ENCODE measurements at places on chromosomes 1 and 21.

- DNase-seq, result no peak
These were observed 27.3 kb downstream of the F11R start for GRCh38 chr1:160993544-160994193.

- DNase-seq, result no peak
These were observed 13.5 kb downstream of the STPG1 start for GRCh38 chr1:24400065-24400464.

DNA sequence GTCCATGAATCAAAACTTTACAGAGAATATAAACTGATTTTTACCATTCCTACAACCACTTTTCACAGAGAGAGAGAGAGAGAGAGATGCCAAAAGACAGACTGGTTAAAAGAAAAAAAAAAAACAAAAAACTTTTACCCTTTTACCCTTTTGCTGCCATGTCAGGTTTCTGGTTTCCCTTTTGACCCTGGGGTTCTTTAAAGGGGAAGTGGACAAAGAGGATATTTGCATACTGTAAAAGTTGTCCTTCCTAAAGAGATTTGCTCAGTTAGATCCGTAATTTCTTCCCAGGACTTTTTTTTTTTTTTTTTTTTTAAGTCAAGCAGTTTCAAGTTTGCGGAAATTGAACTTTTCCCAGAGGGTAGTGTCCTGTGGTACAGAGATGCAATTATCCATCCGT lies 287.8 kb upstream of the RGS18 start:
- DNase-seq, result no peak

DNA sequence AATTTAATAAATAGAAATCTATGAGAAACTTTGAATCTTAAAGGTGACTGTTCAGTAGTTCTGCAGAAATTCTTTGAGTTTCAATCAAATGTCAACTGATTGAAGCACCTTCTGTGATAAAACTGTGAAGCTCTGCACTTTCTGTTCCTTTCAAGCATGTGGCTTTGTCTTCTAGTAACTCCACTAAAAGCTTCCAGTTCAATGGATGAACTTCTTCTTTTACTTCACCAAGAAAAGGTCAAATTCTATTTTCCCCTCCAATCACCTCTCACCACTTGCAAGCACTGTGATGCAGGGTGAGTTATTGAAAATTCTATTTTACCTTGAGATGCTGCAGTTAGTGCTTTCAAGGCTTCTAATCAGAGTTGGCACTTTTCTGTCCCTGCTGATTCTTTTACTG lies 515.3 kb upstream of the B3GALT2 start:
- no peak for DNase-seq

- no peak for DNase-seq
These were observed 168.1 kb downstream of the PLA2G4A start for GRCh38 chr1:186996816-186997215.

- no peak for DNase-seq
These were observed 32.3 kb upstream of the RALGPS2 start for GRCh38 chr1:178692564-178693327.

DNA sequence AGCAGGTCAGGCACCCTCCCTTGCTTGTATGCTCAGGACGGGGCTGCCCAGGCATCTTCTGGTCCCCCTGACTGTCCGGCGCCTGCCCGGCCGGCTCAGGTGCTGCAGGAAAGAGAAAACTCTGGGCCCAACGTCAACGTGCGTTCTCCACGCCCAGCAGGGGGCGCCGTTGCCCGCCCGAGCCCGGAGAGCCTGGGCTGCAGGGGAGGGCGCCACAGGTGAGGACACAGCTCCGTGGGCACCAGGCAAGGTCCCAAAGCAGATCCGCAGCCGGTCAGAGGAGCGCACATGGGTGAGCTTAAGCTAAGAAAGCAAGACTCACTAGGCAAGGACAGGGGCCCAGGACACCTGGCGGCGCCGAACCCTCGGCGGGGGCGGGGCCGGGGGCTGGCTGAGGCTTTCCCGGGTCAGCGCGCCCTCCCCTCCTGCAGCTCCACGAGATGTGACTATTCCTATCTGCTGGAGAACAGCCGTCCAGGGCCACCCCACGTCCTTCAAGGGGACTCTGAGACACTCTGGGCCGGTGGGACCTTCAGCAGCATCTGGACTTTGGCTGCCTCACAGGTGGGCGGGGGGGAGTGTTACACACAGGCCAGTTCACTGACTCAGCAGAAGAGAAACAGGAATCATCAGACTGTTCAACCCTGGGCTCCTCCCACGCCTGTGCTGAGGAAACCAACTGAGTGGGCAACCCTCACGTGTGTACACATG lies 29.3 kb downstream of the KRTAP10-1 start:
- no peak for DNase-seq

GRCh38 chr1:198491596-198491995 lies 48.9 kb downstream of the ATP6V1G3 start:
- DNase-seq, result no peak

- no peak for DNase-seq
These were observed 161.4 kb upstream of the CAMK1G start for GRCh38 chr1:209421978-209422680.

DNA sequence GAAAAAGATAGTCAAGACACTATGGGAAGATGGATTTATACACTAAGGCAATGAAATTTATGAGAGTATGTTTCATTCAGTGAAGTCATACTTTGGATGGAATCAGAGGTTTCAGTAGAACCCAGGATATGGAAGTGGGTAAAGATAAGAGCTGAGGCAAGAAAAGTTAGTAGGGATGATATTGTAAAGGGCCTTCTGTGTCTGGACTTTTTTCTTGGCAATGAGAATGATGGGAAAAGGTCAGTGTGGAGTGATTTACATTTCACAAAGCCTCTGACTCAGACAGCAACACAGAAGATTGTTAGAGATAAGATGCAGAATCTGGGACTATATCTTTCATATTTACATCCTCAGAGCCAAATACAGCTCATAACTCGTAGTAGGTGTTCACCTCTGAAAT lies 32.1 kb downstream of the SH3BGR start:
- DNase-seq, result no peak

DNA sequence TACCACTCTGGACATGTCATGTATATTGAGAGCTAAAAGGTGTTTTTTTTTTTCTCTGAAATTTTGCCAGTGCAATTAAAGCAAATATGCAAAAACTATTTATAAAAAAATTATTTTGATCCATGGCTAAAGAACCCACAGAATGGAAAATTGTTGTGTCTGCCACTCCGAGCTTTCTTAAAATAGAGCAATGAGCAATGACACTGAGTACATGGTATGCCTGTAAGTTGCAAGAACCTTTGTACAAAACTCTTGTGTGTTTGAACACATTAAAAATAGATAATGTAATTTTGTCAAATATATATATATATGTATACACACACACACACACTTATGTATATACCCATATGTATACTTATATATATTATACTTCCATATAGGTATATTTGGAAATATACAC lies 1530.9 kb upstream of the B3GALT2 start:
- no peak for DNase-seq

GRCh38 chr1:28560886-28561285 lies 8.0 kb downstream of the TRNAU1AP start:
- DNase-seq, result no peak

DNA sequence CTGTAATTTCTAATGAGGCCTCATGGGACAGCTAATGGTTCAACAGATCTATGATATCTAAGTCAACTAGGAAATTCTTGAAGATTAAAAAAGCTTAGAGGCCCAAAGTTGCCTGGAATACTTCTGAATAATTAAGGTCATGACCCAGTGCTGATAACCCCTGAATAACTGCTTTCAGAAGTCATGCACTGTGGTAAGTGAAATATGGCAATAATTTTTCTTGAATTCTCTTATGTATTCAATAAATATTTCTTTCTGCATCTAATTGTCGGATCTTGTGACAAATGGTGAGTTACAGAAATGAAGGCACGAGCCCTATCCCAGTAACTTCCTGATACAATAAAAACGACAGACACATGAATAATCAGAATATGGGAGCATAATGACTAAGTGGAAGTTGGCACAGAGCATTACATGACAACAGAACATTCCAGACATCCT lies 219.3 kb upstream of the GREM2 start:
- DNase-seq, result no peak

GRCh38 chr1:25145775-25146393 lies 86.4 kb downstream of the SYF2 start:
- no peak for DNase-seq

DNA sequence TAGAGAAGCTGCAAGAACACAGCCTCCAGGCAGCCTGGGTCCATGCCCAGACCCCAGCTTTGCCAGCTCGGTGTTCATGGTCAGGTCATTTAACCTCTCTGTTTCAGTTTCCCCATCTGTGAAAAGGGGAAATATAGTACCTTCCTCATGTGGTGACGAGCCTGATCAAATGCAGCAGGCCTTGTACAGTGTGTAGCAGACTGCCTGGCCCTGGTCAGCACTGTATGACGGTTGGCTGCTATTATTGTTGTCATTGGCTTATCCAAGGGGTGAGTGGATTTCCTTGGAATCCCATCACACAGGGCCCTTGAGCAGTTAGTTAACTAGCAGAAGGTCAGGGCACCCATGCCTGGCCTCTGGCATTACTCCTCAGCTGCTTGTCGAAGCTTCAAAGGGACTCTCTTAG lies 6.6 kb upstream of the TMEM51 start:
- DNase-seq, result no peak

DNA sequence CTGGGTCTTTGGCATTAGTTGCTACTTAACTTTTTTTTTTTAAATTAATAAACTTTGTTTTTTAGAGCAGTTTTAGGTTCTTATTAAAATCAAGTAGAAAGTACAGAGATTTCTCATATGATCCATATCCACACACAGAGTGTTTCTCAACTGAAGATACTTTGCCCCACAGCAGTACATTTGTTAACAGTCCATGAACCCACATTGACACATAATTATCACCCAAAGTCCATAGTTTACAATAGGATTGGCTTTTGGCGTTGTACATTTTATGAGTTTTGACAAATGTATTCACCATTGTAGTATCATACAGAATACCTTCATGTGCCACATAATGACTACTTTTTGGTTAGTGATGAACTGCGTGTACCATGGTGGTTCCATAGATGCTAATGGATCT lies 106.8 kb downstream of the ADGRL2 start:
- DNase-seq, result no peak

DNA sequence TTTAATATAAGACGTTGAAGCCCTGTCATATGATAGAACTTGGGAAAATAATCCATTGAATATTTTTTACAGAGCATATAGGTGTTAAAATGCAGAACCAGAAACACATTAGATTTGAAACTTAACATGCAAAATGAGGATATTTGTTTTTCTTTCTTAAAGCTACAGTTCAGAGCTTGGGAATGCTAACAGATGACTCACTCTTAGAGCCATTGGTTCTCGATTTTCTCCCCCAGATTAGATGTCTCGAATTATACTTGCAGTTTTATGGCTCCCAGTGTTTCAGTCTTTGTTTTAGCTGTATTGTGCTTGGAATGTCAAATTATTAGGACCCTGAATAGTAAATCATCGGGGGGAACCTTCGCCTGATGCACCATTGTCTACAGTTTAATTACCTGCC lies 575.7 kb upstream of the ZP4 start:
- DNase-seq, result no peak

GRCh38 chr1:42165511-42166210 lies 1.1 kb upstream of the GUCA2A start:
- no peak for DNase-seq

DNA sequence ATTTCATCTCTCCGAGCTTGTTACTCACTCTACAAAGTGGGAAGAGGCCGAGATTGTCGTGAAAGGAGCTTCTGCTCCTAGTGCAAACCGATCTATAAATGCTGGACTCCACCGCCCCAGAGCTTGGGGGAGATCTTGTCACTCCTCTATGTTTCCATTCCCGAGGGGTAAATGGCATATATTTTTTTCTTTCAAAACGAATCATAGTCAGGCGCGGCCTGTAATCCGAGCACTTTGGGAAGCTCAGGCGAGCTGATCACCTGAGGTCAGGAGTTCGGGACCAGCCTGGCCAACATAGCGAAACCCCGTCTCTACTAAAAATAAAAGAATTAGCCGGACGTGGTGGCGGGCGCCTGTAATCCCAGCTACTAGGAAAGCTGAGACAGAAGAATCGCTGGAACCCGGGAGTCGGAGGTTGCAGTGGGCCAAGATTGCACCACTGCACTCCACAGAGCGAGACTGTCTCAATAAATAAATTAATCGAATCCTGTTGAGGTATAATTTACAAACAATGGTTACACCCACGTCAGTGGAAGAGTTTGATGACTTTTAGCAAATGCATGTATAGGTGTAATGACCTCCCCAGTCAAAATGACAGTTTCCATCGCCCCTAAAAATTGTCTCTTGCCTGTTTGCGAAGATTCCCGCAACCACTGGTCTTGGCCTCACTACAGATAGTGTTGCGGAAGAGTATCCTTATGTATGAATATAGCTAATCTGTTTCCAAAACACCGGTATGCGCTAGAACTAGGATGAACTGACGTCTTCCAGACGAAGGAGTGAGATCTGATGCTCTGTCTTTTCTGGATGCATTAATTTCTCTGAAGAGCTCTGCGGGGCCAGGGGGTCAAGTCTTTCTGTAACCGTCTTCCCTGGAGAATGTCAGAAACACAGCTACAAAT lies 840 bp upstream of the HEATR1 start:
- no peak for DNase-seq

GRCh38 chr1:30327370-30328099 lies 395.9 kb downstream of the MATN1 start:
- no peak for DNase-seq

DNA sequence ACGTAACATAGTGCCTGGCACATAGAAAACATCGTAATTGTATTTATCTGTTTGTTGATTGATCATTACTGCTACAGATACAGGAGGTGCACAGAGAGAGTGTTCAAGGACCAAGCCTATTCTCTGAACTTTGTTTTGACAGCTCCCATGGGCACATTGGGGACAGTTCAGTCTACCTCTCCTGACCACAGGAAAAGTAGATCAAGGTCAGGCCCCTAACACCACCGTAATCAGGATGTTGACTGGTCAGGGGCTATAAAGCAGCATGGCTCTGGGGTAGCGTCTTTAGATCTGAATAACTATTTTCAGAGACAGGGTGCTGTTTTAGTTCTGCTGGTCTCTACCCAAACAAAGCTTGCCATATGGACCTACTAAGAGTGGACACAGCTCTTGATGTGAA lies 223.1 kb upstream of the IRF2BP2 start:
- DNase-seq, result no peak

GRCh38 chr21:42496839-42497202 lies 797 bp upstream of the RSPH1 start:
- peak; percentile 37 for DNase-seq

GRCh38 chr1:164670026-164670425 lies 111.0 kb downstream of the PBX1 start:
- DNase-seq, result no peak

DNA sequence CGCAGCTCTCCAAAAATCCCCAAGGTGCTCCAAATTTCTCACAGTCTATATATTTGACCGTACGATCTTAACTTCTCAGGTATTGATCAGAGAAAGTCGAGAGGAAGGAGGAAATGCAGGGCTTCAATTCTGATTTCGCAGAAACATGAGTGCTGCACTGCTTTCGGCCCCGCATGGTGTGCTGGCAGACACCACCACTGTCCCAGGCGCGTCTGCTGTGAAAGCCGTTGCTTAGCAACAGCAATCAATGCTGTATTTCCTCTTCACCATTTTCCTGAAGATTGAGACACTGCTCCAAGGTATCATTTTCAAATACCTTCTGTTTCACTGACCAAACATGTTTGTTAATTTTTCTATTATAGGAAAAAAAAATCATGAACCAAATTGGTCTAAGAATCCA lies 296.3 kb downstream of the SMYD3 start:
- DNase-seq, result no peak
